Activated CD4-positive, alpha-beta memory T cell treated with anti-CD3 and anti-CD28 coated beads for 36 hours (primary cell): ENCODE measurements at places on chromosomes 3 and 15. TPM values are rescaled to one million over a fixed set of nuclear protein-coding genes. Genes with fewer than 3 reads are reported as not detected.

DNA sequence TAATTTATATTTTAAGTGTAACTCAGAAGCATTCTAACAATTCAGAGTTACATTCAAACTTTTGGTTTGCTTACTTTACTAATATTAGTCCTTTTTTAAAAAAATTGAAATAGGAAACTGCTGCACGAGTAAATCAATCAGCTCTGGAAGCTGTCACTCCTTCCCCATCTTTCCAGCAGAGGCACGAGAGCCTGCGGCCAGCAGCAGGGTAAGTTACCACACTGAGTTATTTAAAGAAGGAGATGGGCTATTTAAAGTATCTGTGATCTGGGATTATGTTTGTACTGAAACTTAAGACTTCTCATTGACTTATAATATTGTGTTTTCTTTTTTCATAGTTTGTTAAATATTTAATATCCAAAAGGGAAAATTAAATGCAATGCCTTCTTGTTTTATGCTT is 29.3 kb downstream of the APPL1 start:
- DNase-seq = no peak
- no peaks in the 10 kb centered on the region for H3K27me3 ChIP-seq
- H3K4me3 ChIP-seq = no peak overlapping the region
- H3K4me1 ChIP-seq = no peaks in the 10 kb centered on the region
- no peak overlapping the region for H3K27ac ChIP-seq

DNA sequence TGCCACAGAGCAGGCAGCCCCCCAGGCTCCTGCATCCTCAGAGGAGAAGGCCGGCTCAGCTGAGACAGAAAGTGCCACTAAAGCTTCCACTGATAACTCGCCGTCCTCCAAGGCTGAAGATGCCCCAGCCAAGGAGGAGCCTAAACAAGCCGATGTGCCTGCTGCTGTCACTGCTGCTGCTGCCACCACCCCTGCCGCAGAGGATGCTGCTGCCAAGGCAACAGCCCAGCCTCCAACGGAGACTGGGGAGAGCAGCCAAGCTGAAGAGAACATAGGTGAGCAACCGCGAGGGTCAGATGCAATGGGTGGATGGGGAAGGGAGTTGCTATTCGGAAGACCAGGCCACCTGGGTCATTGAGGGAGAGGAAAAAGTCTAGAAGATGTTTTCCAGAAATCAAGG is 53.0 kb downstream of the GAP43 start:
- peaks cover 20% of the 10 kb centered on the region for H3K27me3 ChIP-seq
- H3K36me3 ChIP-seq = no peaks in the 10 kb centered on the region
- DNase-seq = no peak
- no peak overlapping the region for H3K4me3 ChIP-seq
- peaks cover 2% of the 10 kb centered on the region for H3K4me1 ChIP-seq
- H3K27ac ChIP-seq = no peak overlapping the region

GRCh38 chr15:99504823-99505551 is 60.8 kb upstream of the MEF2A start:
- no peak overlapping the region for H3K4me3 ChIP-seq
- no peaks in the 10 kb centered on the region for H3K36me3 ChIP-seq
- peak; percentile 49 for DNase-seq
- peaks cover 30% of the 10 kb centered on the region for H3K4me1 ChIP-seq

- H3K4me1 ChIP-seq = no peaks in the 10 kb centered on the region
- H3K27ac ChIP-seq = no peak overlapping the region
- H3K4me3 ChIP-seq = no peak overlapping the region
- DNase-seq = no peak
- H3K36me3 ChIP-seq = no peaks in the 10 kb centered on the region
Measured at GRCh38 chr15:38242055-38242454, 10.6 kb upstream of the SPRED1 start.

Gene ATP8B4
- 4.2 TPM for total RNA-seq

DNA sequence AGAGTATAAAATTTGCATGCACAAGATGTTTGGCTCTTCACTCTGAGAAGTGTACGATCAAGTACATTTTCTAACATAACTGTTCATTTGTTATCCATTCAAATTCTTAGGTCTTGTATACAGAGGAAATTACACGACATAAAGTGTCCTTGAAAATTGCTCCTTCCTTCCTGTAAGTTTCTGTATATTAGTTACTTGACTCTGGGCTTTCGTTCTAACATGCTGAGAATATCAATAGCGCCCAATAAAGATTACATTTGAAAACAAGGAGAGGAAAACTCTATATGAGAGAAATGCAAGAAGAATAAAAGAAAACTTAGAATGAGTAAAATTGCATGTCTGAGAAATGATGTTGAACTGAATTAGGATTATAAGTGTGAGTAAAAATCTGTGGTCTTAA is 722.5 kb upstream of the CADM2 start:
- H3K27me3 ChIP-seq = no peaks in the 10 kb centered on the region
- no peak overlapping the region for H3K27ac ChIP-seq
- no peak for DNase-seq
- no peaks in the 10 kb centered on the region for H3K36me3 ChIP-seq
- H3K4me3 ChIP-seq = no peak overlapping the region

- H3K27ac ChIP-seq = peak overlapping the region; percentile 64
- no peak overlapping the region for H3K4me3 ChIP-seq
- peaks cover 91% of the 10 kb centered on the region for H3K4me1 ChIP-seq
Measured at GRCh38 chr3:15312550-15312949, 19.8 kb downstream of the SH3BP5 start.

Gene MINAR1
- total RNA-seq = 0.31 TPM

- no peaks in the 10 kb centered on the region for H3K36me3 ChIP-seq
- H3K4me3 ChIP-seq = no peak overlapping the region
- H3K27ac ChIP-seq = no peak overlapping the region
- H3K27me3 ChIP-seq = peaks cover 22% of the 10 kb centered on the region
- no peak for DNase-seq
- no peaks in the 10 kb centered on the region for H3K4me1 ChIP-seq
Measured at GRCh38 chr3:72171463-72171881, 386.5 kb upstream of the PROK2 start.

GRCh38 chr15:69994429-69995205 is 103.1 kb downstream of the TLE3 start:
- H3K36me3 ChIP-seq = no peaks in the 10 kb centered on the region
- no peak overlapping the region for H3K4me3 ChIP-seq

Gene SPTSSB
- not detected for total RNA-seq

- H3K4me1 ChIP-seq = no peaks in the 10 kb centered on the region
- no peaks in the 10 kb centered on the region for H3K36me3 ChIP-seq
- DNase-seq = no peak
- H3K27me3 ChIP-seq = no peaks in the 10 kb centered on the region
- no peak overlapping the region for H3K27ac ChIP-seq
Measured at GRCh38 chr3:62558549-62559112, 185.3 kb upstream of the FEZF2 start.

GRCh38 chr3:26484140-26484539 is 138.4 kb upstream of the LRRC3B start:
- no peak overlapping the region for H3K27ac ChIP-seq
- no peaks in the 10 kb centered on the region for H3K4me1 ChIP-seq
- no peak for DNase-seq
- H3K4me3 ChIP-seq = no peak overlapping the region
- no peaks in the 10 kb centered on the region for H3K36me3 ChIP-seq
